ENCODE measurements at places on chromosomes 6 and 20.

GRCh38 chr6:25612666-25613065, 39.3 kb upstream of the SCGN start:
- no peak for DNase-seq

DNA sequence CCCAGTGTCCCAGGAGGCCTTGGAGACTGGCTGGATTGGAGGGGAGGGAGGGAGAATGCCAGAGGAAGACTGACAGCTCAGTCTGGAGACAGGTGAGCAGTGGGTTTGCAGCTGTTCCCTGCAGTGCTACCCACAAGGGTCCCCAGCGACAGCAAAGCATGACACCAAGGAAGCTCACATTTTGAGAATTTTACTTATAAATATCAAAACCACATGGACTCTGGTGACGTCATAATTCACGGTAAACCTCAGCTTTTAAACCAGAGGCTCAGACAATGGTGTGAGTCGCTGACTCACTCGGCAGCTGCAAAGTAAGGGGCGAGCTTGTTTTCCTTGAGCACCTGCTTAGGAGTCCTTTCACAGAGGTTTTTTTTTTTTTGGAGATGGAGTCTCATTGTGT, 65.2 kb downstream of the THBS2 start:
- DNase-seq, result no peak

- no peak for DNase-seq
Measured at GRCh38 chr20:24910461-24910860, 38.6 kb upstream of the CST7 start.

- no peak for DNase-seq
Measured at GRCh38 chr6:158910484-158911440, 89.2 kb downstream of the RSPH3 start.

DNA sequence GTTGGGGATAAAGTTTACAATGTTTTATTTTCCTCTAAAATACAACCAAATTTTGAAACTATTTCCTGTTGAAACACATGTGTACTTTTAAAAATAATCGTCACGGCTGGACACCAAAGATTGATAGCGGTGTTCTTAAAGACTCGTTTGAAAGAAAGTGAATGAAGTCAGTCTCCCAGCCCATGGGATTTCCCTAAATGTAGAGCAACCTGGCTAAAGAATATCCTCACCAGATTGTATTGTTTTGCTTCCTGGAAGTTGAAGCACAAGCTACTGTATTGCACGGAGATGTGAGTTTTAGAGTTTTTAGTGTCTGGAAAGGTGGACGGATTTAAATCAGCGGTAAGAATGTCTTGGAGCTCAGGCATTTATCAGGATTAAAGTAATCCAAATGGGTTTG, 189.5 kb downstream of the THBS2 start:
- DNase-seq, result no peak

DNA sequence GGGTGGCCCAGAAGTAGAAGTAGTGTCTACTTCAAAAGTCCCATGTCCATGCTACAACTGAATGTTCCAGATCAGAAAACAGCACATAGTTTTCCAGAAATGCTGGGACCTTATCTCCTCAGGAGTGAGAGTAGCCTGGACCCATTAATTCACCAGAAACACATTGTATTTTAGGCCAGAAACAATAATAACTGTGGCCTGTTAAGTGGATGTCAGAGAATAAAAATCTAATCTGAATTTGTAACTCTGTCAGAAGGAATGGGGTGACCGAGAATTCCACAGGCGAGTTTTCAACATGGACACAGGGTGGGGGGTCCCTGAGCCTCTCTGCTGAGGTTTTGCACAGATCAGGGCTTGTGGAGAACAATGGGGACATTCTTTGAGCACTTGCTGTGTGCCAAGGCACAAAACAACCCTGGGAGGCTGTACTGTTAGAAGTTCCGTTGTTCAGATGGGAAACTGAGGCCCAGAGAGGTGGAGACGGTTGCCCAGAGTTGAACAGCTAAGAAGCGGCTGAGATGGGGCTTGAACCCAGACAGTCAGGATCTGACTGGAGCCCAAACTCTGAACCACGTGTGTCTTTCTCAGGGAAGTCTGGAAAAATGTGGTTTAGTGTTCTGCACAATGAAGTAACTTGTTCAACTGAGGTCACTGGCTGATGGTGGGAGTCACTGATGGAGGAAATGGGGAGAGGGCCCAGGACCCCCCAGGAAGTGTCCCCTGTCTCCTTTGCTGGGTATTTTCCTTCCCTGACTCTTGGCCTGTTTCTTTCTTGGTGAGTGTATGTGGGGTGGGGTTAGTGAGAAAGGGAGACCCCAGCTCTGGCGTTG, 44.2 kb downstream of the SNAI1 start:
- DNase-seq, result no peak

DNA sequence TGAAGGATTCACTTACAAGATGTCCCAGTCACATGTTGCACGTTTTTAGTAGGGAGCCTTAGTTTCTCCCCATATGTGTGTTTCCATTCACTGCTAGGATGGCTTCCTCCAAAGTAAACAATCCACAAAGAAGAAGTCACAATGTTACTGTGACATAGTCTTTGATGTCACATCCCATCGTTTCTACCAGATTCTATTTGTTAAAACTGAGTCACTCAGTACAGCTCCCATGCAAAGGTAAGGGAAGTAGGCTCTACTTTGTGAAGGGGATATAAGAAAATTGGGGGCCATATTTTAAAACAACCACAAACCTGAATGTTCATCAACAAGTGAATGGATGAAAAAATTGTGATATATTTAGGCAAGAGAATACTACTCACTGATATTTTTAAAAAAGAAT, at the start of the genes OR11A1 and OR2H1:
OR11A1 (minus strand) TSS at position 101 of the 400 bp plus-strand sequence. CDS start 29,430 bp downstream, outside the sequence.
OR2H1 (plus strand) TSS at position 185 of the 400 bp plus-strand sequence. CDS start 4,615 bp downstream, outside the sequence.
- no peak for DNase-seq

DNA sequence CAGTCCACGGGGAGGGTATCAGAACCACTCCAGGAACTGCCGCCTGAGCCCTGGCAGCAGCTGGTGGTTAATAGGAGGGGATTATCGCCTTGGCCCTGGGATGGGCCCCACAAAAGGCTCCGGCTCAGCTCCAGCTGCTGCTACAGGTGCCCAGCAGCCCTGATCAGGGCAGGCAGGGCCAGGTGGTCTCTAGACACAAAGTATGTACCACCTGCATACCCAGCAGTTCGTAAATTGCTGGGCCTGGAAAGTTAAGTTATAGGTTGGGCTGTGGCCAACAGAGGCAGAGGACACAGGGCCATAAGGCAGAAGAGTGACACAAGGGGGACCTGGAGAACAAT, 35.1 kb downstream of the RRBP1 start:
- no peak for DNase-seq

- DNase-seq, result no peak
Measured at GRCh38 chr6:19851241-19852089, 14.3 kb downstream of the ID4 start.

DNA sequence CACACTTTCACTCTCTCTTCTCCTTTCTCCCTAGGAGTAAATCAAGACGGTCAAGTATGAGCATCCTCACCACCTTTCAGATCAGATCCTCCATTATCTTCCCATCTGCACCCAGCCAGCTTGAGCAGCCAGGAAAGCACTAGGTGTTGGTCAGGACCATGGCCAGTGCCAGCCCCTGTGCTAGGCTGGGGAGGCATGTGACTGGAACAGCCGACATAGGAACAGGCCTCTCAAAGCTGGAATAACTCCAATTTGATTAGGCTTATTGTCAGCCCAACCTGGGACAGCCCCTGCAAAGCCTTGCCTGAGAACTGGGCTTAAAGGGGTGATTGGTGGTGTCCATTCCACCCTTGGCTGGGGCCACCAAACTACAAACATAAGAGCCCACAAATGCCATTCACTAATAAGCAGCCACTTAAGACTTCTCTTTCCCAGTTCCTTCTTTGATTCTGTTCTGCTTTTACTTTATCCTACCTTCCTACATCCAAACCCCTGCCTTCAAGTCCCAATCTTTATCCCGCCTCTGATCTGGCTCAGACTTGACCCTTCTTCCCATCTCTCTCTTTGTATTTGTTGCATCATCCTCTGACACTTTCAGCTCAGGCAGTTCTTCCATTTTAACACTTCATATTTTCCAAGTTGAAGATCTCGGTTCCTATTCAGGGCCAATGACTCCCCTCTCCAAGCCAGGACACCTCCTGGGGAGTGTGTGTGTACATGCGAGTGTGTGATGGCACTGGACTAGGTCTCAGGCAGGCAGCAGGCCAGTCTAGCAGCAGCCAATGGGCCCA, 4.5 kb upstream of the TREM2 start:
- no peak for DNase-seq

- DNase-seq, result no peak
Measured at GRCh38 chr20:19336631-19337030, 124.2 kb downstream of the SLC24A3 start.

DNA sequence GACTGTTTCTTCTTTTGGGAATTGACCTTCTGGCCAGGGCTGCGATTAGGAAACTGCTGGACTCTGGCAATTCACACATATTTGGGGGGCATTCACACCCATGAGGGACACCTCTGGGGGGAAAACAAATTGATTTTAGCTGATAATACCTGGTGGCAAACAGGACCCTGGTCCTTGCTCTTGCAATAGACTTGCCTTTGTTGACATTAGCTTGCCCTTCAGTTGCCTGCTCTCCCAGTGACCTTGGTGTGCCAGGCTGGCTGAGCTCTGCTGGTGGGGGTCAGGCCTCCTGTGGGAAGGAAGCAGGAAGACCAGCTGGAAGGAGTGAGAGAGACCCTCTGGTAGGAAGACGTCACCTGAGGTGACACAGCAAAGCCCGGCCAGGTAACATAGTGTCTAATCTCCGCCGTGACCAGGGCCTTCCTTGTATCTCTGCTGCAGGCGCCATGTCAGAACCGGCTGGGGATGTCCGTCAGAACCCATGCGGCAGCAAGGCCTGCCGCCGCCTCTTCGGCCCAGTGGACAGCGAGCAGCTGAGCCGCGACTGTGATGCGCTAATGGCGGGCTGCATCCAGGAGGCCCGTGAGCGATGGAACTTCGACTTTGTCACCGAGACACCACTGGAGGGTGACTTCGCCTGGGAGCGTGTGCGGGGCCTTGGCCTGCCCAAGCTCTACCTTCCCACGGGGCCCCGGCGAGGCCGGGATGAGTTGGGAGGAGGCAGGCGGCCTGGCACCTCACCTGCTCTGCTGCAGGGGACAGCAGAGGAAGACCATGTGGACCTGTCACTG, 5.3 kb downstream of the CDKN1A start:
- no peak for DNase-seq

- peak; percentile 23 for DNase-seq
Measured at GRCh38 chr6:148884461-148884860, 137.6 kb downstream of the UST start.

DNA sequence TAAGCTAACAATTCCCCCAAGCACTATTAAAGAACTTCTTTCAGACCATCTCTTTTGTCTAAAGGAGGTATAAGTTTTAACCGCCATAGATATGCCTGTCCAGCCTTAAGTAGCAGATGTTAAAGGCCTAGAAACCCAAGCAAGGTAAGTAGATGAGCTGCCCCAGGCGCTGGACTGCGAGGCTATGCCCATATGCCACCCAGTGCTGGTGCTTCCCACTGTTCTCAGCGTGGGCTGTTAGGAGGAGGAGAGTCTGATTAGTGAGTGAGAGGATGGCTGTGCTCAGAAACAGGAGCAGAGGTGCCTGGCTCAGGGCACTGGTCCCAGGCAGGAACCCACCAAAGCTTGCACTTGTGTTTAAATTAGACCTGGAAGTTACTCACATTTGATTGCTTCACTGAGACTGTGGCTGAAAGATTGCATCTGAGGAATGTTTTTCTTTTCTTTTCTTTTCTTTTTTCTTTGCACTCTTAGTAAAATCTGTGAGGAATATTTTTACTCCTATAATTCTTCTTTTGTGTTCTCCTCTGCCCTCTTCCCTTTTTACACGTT, 32.2 kb downstream of the PRPH2 start:
- DNase-seq, result no peak

DNA sequence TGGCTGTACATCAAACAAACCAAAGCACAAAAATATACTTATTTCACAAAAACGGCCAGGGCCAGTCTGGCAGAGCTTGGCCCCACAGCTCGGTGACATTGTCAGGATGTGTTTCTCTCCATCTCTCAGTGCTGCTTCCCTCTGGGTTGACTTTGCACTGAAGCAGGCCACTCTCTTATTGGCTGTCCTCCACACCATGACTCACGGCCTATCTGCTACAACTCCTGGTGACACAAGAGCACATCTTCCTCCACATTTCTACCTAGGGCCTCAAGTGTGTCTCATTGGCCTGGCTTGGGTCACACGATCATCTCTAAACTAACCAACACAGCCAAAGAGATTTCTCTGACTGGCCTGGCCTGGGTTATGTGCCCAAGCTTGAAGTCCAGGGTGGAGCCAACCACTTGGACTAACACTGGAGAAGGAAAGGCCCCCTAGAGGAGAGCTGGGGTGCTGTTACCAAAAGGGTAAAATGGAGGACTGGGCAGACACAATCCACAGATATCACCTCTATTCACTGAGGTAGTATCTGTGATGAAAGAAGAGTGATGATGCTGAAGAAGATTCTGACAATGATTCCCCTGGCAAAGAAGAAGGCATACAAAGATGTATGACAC, 159.8 kb upstream of the TSHZ2 start:
- no peak for DNase-seq

- DNase-seq, result peak; percentile 46
Measured at GRCh38 chr20:2652724-2653555, 508 bp downstream of the NOP56 start.

DNA sequence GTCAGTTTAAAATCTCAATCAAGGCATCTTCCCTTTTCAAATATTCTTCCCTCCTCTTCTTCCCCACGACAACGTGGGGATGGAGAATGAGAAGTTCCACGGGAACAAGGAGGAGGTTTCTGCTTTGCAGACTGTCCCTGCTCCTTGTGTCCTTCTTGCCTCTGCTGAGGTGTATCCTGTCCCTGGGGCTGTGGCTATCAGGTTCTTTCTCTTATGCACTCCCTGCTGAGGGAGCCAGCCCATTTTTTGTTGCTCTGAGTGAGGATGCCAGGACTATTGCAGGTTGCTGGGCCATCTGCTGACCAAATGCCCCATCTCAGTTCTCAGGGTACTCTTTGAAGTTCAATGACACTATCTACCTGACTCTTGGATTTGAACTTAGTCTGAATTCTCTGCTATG, 533.6 kb downstream of the RNF144B start:
- DNase-seq, result no peak

GRCh38 chr20:20213526-20214121, 154.3 kb upstream of the INSM1 start:
- no peak for DNase-seq

- DNase-seq, result no peak
Measured at GRCh38 chr6:34358389-34358905, 34.0 kb downstream of the NUDT3 start.

DNA sequence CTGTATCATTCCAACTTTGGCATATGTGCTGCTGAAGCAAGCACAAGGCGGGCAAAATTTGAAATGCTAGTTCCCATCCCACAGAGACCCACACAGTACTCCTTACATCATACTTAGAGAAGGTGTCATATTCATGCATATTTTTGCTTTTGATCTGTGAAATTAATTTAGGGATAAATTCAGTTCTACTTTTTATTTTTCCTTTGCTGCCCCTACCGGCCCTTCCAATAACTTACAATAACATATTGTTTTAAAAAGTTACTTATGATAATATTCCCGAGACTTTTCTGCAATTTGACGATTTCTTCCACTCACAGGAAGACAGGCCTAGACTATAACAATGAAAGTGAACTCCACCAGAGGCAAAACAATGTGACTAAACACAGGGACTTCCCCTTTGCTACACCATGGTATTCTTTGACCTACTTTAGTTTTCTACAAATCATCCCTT, 35.0 kb downstream of the SESN1 start:
- no peak for DNase-seq

- peak; percentile 69 for DNase-seq
Measured at GRCh38 chr20:1803061-1803931, 91.9 kb upstream of the SIRPA start.

- no peak for DNase-seq
Measured at GRCh38 chr6:122839906-122840305, 50.8 kb downstream of the SMPDL3A start.

GRCh38 chr6:26394289-26394688, 7.8 kb upstream of the BTN3A1 start:
- DNase-seq, result no peak
